ENCODE measurements at places on chromosomes 11 and 22. TPM values are rescaled to one million over a fixed set of nuclear protein-coding genes. Genes with fewer than 3 reads are reported as not detected.

Gene OR5B21
- not detected for total RNA-seq

Gene DRD4
- 0.24 TPM for total RNA-seq

Gene DBX1
- not detected for total RNA-seq

Gene P2RX6
- 1.2 TPM for total RNA-seq

Gene FOLR3
- total RNA-seq = not detected

Gene SMC1B
- total RNA-seq = 0.03 TPM

Gene NPTXR
- 9.1 TPM for total RNA-seq

Measured in A549 treated with GW870086 at 1 μM for 4 hours (cell line).